Glomerular endothelial cell (primary cell): ENCODE measurements at places on chromosomes 1 and 21. TPM values are rescaled to one million over a fixed set of nuclear protein-coding genes. Genes with fewer than 3 reads are reported as not detected.

- no peak for DNase-seq
Measured at GRCh38 chr21:26933448-26933847, 33.4 kb downstream of the ADAMTS5 start.

- DNase-seq: no peak
Measured at GRCh38 chr1:61888808-61889207, 146.5 kb downstream of the PATJ start.

GRCh38 chr1:23563003-23563402 lies 3.7 kb upstream of the ID3 start:
- DNase-seq: no peak

DNA sequence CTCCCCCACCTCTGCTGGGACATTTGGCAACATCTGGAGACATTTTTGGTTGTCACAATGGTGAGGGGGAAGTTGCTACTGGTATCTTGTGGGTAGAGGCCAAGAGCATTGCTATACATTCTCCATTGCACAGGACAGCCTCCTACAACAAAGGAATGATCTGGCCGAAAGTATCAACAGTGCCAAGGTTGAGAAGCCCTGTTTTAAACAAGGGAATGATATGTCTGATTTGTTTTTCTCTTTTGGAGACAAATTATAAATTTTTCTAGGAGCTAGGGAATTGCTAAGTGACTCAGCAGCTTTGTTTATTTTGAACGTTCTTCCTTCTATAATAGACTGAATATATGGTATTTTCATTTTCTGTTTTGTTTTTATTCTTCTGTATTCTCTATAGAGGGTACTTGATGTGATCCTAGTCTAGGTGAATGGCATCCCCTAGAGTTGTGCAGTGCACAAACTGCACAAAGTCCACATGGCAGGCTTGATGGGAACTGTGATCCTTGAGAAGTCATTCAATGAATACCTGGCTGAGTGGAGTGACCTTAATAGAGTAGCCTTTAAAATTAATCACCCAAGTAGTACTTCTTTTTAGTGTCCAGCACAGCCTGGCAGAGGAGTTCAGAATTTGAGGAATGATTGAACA lies 288.6 kb upstream of the USP24 start:
- DNase-seq: no peak

GRCh38 chr1:197268012-197268411 lies at the start of gene CRB1:
TSS of gene CRB1 (plus strand) at chr1:197268252. CDS start at chr1:197268413, 161 bp downstream.
- DNase-seq: no peak

DNA sequence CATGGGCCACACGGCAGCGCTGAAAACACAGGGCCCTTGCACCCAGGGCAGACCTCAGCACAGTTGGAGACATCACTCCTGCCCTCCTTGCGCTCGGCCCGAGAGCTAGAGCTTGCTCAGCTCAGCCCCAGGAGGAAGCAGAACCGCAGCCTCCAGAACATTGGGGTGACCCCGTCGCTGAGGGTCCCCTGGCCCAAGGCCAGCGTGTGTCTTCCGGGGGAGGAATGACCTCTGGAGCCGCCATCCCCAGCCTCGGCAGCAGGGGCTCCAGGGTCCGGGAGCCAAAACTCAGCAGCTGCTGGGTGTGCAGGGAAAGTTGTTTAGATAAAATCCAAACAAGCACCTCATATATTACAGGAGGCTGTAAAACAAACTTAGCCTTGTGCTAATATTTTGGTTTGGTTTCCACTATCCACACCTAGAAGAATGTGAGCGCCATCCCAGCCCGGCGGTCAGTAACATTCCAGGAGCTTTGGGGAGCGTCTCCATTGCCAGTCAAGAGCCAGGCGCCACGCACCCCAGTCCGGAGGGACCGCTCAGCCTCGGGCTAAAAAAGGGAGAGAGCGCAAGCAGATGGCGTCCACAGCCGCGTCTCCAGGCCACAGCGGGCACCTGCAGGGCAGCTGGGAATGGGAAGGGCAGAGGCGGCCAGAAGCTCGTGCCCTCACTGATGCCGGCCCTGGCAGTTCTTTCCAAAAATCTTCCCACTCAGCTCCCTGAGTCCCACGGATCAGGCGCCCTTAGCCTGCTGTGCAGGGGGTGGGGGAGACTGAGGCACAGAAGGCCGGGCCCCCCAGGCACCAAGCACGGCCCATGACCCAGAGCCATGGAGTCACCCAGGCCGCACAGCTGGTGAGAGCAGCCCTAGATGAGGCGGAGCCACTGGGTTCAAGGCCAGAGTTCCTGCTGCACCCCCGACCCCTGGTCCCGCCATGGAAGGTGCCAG lies 52.0 kb downstream of the SLX9 start:
- DNase-seq: no peak

DNA sequence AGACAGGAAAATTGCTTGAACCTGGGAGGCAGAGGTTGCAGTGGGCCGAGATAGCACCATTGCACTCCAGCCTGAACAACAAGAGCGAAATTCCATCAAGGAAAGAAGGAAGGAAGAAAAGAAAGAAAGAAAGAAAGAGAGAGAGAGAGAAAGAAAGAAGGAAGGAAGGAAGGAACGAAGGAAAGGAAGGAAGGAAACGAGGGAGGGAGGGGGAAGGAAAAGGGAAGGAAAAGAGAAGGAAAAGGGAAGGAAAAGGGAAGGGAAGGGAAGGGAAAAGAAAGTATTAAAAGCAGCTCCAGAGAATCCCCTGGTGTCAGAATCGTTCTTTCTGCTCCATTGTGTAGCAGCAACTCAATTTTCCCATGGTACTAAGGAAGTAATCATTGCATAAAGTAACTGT lies 19.2 kb upstream of the ZSWIM5 start:
- DNase-seq: no peak

GRCh38 chr1:30807318-30808066 lies 49.9 kb upstream of the LAPTM5 start:
- no peak for DNase-seq

- no peak for DNase-seq
Measured at GRCh38 chr1:3061981-3062615, 6.9 kb upstream of the PRDM16 start.

- no peak for DNase-seq
Measured at GRCh38 chr1:218501161-218501560, 156.0 kb downstream of the TGFB2 start.

GRCh38 chr1:21129407-21129806 lies 47.3 kb downstream of the EIF4G3 start:
- no peak for DNase-seq

DNA sequence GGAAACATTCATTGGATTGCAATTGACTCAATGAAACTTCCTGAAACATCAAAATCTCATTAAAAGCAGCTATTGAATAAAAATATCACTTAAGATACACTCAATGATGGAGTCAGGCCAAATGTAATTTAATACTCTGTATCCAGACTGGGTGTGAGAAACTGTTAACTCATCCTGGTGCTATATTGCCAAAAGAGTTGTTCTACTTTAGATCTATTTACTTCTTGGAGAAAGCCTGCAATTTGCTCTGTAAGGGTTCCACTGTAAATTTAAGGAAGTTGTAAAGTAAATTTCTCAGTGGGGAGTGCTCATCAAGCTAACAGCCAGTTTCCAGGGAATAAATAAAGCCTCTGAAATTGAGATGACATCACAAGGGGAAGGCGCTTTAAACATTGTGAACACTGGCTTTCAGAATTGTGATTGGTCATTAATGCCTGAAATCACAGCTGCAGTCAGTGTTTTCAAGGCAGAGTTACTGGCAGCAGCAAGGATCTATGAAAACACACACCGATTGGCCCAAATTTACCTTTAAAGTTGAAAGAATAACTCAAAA lies 91.4 kb downstream of the OLFM3 start:
- DNase-seq: no peak

GRCh38 chr1:84973498-84974334 lies 23.2 kb downstream of the MCOLN2 start:
- DNase-seq: no peak

DNA sequence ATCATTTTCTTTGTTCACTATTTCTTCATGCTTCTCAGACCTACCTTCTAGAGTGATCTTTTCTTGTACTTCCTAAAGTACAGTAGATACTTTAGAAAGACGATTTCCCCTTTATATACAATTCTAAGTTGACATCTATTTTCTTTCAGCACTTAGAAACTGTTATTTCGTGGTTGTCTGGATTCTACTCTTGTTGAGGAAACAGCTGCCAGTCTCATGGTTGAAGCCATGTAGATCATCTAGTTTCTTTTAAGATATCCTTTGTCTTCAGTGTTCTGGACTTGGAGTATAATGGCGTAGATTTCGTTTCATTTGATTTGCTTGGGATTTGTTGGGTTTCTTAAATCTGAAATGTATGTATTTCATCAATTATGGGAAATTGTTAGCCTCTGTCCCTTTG lies 67.6 kb downstream of the PKN2 start:
- no peak for DNase-seq

- no peak for DNase-seq
Measured at GRCh38 chr21:16124378-16125138, 394.8 kb downstream of the USP25 start.

DNA sequence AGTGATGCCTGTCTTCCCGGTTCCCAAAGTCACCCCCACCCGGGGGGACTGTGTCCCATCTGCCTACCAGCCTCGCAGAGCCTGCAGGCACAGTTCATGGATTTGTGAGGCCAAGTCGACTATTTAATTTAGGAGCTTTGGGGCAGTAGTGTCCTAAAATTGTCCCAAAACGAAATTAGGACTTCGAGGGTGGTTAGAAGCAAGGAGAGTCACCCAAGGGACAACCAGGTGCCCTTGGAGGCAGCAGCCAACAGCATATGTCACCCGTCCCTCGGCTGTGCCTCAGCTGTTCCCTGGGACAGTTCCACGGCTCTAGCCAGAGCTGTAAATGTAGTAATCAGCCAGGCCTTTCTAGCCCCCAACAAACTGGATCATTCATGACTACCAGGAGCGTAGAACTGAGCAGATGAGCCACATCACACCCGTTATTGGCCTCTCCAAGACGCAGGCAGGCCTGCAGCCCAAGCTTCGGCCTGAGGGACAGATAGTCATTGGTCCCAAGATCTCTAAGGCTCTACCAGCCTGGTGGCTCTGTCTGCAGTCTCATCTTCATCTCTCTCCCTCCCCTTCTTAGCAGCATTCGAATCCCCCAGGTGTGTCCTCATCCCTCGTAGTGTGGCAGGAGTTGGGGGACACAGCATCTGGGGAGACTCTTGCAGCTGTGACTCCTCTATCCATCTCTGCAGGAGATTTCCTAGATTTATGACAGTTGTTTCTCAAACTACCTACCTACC lies 2.9 kb downstream of the PAX7 start:
- DNase-seq: no peak

- DNase-seq: no peak
Measured at GRCh38 chr1:74395571-74395970, 116.8 kb downstream of the LRRC53 start.

- no peak for DNase-seq
Measured at GRCh38 chr1:115189814-115190539, 100.7 kb upstream of the TSPAN2 start.

DNA sequence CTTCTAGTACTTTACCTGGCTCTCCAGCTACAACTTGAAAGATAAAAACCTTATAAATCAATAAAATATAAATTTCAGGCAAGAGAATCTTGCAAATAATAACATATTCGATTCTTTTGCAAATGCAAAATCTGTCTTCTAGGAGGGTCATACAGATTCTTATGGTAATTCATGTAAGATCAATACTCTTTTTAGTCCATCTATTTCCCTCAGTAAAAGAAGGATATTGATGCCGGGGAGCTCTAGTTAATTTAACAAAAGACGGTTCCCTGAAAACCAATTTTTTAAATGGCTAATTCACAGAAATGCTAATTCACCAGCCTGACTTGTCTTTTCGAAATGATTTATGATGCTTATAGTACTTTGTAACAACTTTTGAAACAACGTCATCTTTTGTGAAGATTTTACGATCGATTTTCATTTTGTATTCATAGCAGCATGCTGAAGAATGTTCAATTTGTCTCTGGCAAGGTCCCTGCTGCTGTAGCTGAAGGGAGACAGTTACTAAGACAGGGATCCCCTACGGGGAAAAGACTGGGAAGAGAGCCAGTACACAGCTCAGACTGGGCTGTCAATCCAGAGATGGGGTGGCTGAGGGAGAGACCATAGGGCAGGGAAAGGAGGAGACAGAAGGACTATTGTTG lies 90.6 kb upstream of the SPAG17 start:
- DNase-seq: no peak

DNA sequence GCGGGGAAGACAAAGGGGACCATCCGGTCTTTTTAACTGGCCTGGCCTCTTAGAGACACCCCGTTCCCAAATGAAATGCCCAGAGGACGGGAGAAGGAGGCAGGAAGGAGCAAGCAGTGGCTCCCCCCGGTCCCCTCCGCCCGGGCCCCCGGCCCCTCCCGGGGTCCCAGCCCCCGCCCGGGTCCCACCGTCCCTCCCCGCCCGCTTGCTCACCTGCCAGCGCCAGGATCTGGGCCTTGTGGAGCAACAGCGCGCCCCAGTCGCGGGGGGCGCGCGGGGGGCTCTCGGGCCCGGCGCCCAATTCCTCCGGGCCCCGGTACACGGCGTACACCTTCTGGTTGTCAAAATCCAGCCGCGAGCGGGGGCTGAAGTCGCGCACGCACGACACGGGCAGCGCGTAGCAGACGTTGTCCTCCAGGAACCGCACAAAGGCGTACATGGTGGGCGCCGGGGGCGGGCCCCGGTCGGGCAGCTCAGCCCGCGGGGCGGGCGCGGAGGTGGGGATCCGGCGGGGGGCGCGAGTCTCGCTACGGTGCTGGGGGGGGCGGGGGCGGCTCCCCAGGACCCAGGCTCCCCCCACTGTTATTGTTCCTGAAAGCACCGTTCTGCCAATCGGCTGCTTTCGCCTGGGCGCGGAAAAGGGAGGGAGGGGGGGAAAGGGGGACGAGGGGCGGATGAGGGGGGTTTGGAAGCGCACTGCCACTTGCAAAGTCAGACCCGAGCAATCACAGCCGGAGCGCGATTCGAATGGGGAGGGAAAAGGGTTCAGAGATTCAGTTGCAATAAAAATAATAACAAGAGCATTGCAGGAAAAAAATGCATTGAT lies at the start of gene BEND5:
Gene BEND5 (minus strand): TSS at position 499 of the 826 bp plus-strand sequence. CDS start 60 bp downstream, at position 439.
- DNase-seq: no peak

GRCh38 chr1:207603777-207604176 lies 41.2 kb upstream of the CR1L start:
- DNase-seq: no peak

DNA sequence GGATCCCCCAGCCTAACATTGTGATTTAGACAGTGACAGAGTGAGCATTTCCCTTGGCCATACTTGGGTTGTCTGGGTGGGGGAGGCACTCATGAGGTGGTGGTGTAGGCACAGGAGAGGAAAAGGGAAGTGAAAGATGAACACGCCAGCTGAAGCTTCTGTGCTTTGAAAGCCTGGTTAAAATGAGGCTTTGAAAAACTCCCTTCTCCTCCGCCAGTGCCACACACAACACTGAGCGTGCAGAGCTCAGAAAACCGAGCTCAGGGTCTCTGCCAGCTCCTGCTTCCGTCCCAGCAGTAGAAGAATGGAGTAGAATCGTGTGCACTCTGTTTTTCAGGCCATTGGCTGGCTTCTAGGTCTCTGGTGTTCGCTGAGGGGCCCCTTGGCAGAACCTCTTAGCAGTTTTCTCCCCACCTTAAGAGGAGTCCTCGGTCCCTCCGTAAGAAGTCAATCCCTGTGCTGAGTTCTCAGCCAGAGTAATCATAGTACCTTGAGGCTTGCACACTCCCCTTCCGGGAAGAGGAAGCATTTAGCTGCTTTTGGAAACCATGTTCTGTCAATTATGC lies 12.9 kb downstream of the PLEKHM2 start:
- DNase-seq: no peak

The ATP1A2 gene
- not detected in 2 replicates for total RNA-seq

The BSND gene
- not detected in 2 replicates for total RNA-seq

The CCDC17 gene
- 0.82 and 1.9 TPM in 2 replicates for total RNA-seq

The FMO3 gene
- not detected in 2 replicates for total RNA-seq

The AMIGO1 gene
- total RNA-seq: 0.64 and 0.68 TPM in 2 replicates

The MYBPH gene
- not detected in 2 replicates for total RNA-seq

The JAM2 gene
- total RNA-seq: 8.0 and 8.5 TPM in 2 replicates

The HSF2BP gene
- total RNA-seq: 0.24 and 1.7 TPM in 2 replicates

The DNAJC6 gene
- 3.2 and 3.3 TPM in 2 replicates for total RNA-seq

The FCGR3A gene
- total RNA-seq: not detected in 2 replicates

The TPRG1L gene
- 59.8 and 71.5 TPM in 2 replicates for total RNA-seq

The SPRR3 gene
- not detected in 2 replicates for total RNA-seq

The CRYAA gene
- not detected in 2 replicates for total RNA-seq

The MASP2 gene
- not detected in 2 replicates for total RNA-seq
